ENCODE measurements at places on chromosomes 5 and 9. TPM values are rescaled to one million over a fixed set of nuclear protein-coding genes. Genes with fewer than 3 reads are reported as not detected.

GABRA1 gene
- not detected for total RNA-seq

IQGAP2 gene
- 59.4 TPM for total RNA-seq

CMBL gene
- total RNA-seq, result 0.94 TPM

SH3TC2 gene
- not detected for total RNA-seq

All from activated T-cell treated with anti-CD3 and anti-CD28 coated beads, Interleukin-2, amount 50 U/mL, for 4 hours (primary cell).